ENCODE measurements at places on chromosomes 4 and X. TPM values are rescaled to one million over a fixed set of nuclear protein-coding genes. Genes with fewer than 3 reads are reported as not detected.

Gene DKK2
- total RNA-seq = 15.1 TPM

Gene HSFX3
- not detected for total RNA-seq

Gene DUSP9
- not detected for total RNA-seq

Gene SOWAHD
- 4.0 TPM for total RNA-seq

- DNase-seq = no peak
- no peaks in the 10 kb centered on the region for H3K36me3 ChIP-seq
- H3K4me3 ChIP-seq = no peak overlapping the region
- no peak overlapping the region for H3K27ac ChIP-seq
These were observed 35.7 kb downstream of the MAOB start for GRCh38 chrX:43846558-43846957.

DNA sequence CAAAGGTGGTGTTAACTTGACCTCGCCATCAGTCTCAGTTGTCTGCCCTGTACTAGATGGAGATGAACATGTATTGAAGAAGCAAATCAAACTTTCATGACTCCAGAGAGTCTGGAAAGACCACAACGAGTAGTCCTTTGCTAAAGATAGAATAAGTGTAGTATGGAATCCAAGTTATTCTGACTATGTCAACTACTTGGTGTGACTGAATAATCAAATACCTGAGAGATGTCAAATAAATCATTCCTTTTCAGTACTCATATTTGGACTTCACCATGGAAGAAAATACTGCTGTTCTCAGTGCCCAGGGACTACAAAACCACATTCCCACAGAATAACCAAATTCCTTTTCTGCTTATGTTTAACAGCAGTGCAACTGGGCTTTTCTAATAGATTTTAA is 161.2 kb upstream of the SPRY1 start:
- DNase-seq = no peak
- H3K4me3 ChIP-seq = no peak overlapping the region
- no peak overlapping the region for H3K27ac ChIP-seq
- no peaks in the 10 kb centered on the region for H3K36me3 ChIP-seq
- H3K4me1 ChIP-seq = peaks cover 11% of the 10 kb centered on the region
- H3K27me3 ChIP-seq = no peaks in the 10 kb centered on the region

GRCh38 chrX:3803305-3803704 is 89.9 kb upstream of the PRKX start:
- no peaks in the 10 kb centered on the region for H3K36me3 ChIP-seq
- H3K4me3 ChIP-seq = no peak overlapping the region
- H3K4me1 ChIP-seq = no peaks in the 10 kb centered on the region
- DNase-seq = no peak

DNA sequence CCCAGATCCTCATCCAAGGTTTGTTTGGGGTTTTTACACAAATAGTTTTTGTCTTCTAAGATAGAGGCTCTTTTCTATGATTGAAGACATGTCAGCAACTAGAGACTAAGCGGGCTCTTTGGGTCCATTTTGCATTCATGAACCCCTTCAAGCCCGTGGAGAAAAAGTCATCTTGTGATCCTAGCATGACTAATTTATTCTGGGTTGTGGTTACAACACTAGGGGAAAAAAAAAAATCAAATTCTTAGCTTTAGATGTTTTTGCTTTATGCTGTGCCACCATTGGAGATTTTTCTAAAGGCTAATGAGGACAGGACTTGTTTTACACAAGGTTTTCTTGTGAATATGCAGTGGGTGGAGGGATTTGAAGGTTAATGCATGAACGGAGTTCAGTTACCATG is 440.0 kb downstream of the PCDH7 start:
- no peak overlapping the region for H3K27ac ChIP-seq
- H3K4me3 ChIP-seq = no peak overlapping the region
- no peaks in the 10 kb centered on the region for H3K27me3 ChIP-seq

DNA sequence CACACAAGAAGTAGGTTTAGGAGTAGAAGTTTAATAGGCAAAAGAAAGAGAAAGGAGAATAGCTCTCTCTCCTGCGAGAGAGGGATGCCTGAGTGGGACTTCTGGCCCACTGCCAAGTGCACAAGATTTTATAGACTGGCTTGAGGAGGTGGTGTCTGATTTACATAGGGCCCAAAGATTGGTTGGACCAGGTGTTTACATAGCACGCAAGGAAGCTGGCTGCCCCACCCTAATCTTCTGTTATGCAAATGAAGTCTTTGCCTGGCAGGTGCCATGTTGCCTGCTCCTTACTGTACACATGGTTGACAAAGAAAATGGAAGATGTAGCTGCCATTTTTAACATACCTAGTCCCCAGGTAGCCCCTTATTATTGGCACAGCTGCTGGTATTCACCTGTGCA is 170.8 kb upstream of the GATB start:
- no peaks in the 10 kb centered on the region for H3K36me3 ChIP-seq
- no peak overlapping the region for H3K27ac ChIP-seq
- H3K4me1 ChIP-seq = no peaks in the 10 kb centered on the region
- no peak overlapping the region for H3K4me3 ChIP-seq

Gene ALB
- 2.9 TPM for total RNA-seq

GRCh38 chr4:13432453-13432852 is 51.7 kb downstream of the RAB28 start:
- H3K36me3 ChIP-seq = no peaks in the 10 kb centered on the region
- no peak overlapping the region for H3K4me3 ChIP-seq
- no peak for DNase-seq
- no peaks in the 10 kb centered on the region for H3K27me3 ChIP-seq
- H3K27ac ChIP-seq = no peak overlapping the region

Gene BEX5
- total RNA-seq = 5.8 TPM

DNA sequence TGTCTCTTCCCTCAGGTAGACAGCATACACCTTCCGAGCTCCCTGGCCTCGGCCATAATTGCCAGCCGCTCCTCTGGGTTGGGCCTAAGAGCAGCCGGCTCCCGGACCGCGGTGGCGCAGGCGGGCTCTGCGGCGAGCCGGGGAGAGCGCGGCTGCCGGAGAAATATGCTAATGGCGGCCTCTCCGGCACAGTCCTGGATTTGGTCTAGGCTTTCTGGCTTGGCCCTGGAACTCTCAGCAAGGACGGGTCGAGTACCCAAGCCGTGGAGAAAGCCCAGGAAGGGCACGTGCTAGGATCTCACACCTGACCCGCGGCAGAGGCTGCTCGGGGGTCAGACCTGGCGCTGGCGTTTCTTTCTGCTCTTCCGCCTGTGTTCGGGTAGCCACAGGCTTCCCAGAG is 18.6 kb upstream of the ZIC3 start:
- no peak for DNase-seq
- peaks cover 17% of the 10 kb centered on the region for H3K27me3 ChIP-seq
- no peaks in the 10 kb centered on the region for H3K36me3 ChIP-seq
- no peak overlapping the region for H3K4me3 ChIP-seq
- no peak overlapping the region for H3K27ac ChIP-seq
- H3K4me1 ChIP-seq = no peaks in the 10 kb centered on the region

- peak within 1 kb of the TSS; percentile 67 for H3K4me3 ChIP-seq
- peak within 1 kb of the TSS; percentile 93 for H3K27ac ChIP-seq
- H3K27me3 ChIP-seq = no peaks in the 10 kb centered on the region
- DNase-seq = peak; percentile 86
- H3K36me3 ChIP-seq = peaks cover 4% of the 10 kb centered on the region
These were observed at the start of gene WDR45 for GRCh38 chrX:49079489-49080428. Gene WDR45 (minus strand): TSS chrX:49079887. CDS start chrX:49078095, 1,792 bp downstream.

Gene RHOXF1
- total RNA-seq = 0.72 TPM

- H3K36me3 ChIP-seq = peaks cover 14% of the 10 kb centered on the region
- H3K27ac ChIP-seq = no peak overlapping the region
- H3K27me3 ChIP-seq = no peaks in the 10 kb centered on the region
- DNase-seq = no peak
These were observed 28.0 kb upstream of the NDUFC1 start for GRCh38 chr4:139330283-139330682.

Gene GPR82
- total RNA-seq = 3.4 TPM

DNA sequence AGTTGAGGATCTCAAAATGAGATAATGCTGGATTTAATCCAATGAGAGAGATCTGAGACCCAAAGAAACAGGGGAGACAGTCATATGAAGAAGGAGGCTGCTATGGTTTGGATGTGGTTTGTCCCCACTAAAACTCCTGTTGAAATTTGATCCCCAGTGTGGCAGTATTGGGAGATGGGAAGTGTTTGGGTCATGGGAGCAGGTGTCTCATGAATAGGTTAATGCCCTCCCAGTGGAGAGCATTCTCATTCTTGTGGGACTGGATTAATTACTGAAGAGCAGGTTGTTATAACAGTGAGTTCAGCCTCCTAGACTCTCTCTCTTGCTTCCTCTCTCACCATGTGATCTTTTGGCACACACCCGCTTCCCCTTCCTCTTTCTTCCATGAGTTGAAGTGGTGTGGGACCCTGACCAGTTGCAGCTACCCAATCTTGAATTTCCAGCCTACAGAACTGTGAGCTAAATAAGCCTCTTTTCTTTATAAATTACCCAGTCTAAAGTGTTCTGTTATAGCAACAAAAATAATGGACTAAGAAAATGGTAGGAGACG is 70.3 kb downstream of the PPEF2 start:
- no peaks in the 10 kb centered on the region for H3K36me3 ChIP-seq
- no peak for DNase-seq
- H3K4me1 ChIP-seq = no peaks in the 10 kb centered on the region

- H3K27me3 ChIP-seq = no peaks in the 10 kb centered on the region
- DNase-seq = no peak
- peaks cover 14% of the 10 kb centered on the region for H3K4me1 ChIP-seq
These were observed 94.2 kb downstream of the GPAT3 start for GRCh38 chr4:83629945-83630721.

DNA sequence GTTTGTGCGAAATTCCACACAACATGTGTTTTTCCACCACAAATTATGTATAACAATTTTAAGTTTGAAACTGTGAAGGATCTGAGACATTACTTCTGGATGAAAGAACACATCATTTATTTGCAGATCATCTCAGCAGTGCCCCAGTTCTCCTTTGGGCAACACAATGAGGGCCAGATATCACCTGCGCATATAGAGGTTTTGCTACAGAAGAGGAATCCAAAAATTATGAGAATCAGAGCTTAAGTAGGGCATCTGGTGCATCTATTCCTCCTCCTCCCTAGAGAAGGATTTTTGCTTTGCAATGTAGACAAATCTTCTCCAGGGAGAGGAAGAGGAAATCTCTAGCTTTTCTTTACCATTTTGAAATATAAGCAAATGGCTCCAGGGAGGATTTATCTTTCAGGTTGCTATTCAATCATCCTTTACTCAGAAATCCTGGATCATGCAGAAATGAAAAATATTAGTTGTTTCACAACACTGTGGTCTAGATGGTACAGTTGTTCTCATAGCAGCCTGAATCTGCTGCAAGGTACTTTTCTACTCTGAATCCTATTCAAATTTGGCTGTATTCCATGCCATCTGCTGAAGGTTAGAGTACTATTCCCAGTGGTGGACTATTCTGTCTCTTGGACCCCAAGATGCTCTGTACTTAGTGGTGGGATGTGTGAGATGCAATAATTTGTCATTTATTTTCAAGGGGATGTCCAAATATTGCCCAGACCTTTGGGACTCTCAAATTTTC is 132.1 kb downstream of the SNCA start:
- no peak for DNase-seq
- H3K27ac ChIP-seq = no peak overlapping the region
- H3K27me3 ChIP-seq = no peaks in the 10 kb centered on the region
- no peak overlapping the region for H3K4me3 ChIP-seq
- H3K4me1 ChIP-seq = no peaks in the 10 kb centered on the region

Gene NDP
- not detected for total RNA-seq

- H3K27me3 ChIP-seq = no peaks in the 10 kb centered on the region
- DNase-seq = peak; percentile 55
- no peaks in the 10 kb centered on the region for H3K36me3 ChIP-seq
- H3K4me3 ChIP-seq = no peak overlapping the region
These were observed 20.3 kb upstream of the RNF4 start for GRCh38 chr4:2448589-2448988.

DNA sequence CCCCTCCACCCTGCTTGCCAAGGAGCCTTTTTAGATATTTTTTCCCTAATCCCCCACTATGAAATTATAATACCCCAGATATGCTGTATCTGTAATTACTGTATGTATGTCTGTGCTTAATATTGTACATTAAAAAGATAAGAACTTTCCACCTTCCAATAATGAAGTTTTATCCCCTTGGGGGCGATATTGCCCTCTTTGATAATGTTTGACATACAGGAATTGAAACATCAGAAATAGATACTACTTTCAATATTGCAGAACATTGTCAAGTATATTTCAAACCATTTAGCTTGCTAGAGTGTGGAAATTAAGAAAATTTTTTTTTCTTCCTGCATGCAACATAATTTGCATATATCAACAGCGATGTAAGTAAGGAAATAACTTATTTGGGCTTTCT is 58.9 kb downstream of the NAF1 start:
- H3K4me3 ChIP-seq = no peak overlapping the region
- H3K27me3 ChIP-seq = no peaks in the 10 kb centered on the region
- no peaks in the 10 kb centered on the region for H3K36me3 ChIP-seq
- H3K27ac ChIP-seq = no peak overlapping the region
- H3K4me1 ChIP-seq = no peaks in the 10 kb centered on the region

Gene PNMA3
- total RNA-seq = 0.32 TPM

- H3K4me3 ChIP-seq = no peak overlapping the region
- H3K27me3 ChIP-seq = no peaks in the 10 kb centered on the region
- no peaks in the 10 kb centered on the region for H3K4me1 ChIP-seq
- no peaks in the 10 kb centered on the region for H3K36me3 ChIP-seq
These were observed 334.5 kb downstream of the GALNTL6 start for GRCh38 chr4:172147687-172148086.

DNA sequence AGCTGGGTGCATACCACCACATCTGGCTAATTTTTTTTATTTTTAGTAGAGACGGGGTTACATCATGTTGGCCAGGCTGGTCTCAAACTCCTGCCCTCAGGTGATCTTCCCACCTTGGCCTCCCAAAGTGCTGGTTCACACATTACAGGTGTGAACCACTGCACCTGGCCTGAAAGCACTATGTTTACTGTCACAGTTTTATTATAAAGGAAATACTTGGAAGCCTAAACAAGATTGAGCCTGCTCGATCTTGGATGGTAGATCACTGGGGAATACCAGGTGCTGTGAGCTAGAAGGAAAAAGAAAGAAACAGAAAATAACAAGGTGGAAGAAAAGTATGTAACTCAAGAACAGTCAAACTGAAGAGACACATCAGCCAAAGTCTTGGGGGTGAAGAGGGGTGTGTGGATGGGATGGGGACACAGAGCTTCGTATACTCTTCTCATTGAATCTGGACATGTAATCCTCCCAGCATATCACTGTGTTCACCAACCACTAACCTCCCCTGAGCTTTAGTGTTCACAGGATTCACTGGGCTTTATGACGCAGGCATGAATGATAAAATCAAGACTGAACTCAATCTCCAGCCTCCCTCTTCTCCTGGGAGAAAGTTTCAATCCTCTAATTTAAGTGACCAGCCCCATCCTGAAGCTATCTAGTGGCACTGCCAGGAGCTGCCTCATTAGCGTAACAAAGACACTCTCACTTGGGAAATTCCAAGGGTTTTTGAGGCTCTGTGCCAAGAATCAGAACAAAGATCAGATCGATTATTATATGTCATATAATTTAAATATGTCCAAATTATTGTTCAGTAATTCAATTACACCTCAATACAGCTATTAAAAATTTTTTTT is 40.9 kb downstream of the PDS5A start:
- DNase-seq = no peak
- H3K4me3 ChIP-seq = no peak overlapping the region
- H3K36me3 ChIP-seq = no peaks in the 10 kb centered on the region
- no peaks in the 10 kb centered on the region for H3K27me3 ChIP-seq
- H3K27ac ChIP-seq = no peak overlapping the region
- H3K4me1 ChIP-seq = peaks cover 14% of the 10 kb centered on the region

Gene CC2D2A
- total RNA-seq = 15.5 TPM

Measured in upper lobe of right lung (tissue), 1 donor.